ENCODE measurements at places on chromosomes 5 and 9. TPM values are rescaled to one million over a fixed set of nuclear protein-coding genes. Genes with fewer than 3 reads are reported as not detected.

The PCDHAC2 gene
- total RNA-seq, result not detected

DNA sequence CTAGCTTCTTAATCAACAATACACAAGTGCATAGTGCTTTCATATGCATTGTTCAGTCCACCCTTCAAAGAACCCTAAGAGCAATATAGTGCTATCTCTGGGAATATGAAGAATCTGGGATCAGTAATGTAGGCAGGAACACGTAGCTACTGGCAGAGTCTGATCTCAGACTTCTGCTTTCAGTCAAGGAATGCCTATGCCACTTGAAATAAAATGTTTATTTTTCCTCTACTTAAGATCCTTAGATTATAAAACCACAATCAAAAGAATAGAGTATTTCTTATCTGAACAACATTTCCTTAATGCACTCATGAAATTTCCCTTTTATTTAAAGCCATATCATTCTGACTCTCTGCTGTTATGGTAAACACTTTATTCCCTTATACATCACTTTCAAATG is 1407.8 kb upstream of the C9orf72 start:
- no peaks in the 10 kb centered on the region for H3K4me1 ChIP-seq
- no peak for DNase-seq
- H3K36me3 ChIP-seq, result no peaks in the 10 kb centered on the region

DNA sequence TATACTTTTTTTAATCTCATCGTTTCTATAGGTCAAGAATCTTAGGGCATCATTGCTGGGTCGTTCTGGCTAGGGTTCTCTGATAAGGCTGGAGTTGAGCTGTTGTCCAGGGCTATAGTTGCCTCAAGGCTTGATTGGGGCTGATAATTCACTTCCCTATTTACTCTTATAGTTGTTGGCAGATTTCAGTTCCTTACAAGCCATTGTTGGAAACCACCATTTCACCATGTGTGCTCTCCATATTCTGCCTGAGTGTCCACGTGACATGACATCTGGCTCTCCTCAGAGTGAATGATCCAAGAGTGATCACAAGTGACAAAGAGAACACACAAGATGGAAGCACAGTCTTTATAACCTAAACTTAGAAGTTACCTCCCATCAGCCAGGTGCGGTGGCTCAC is 852.2 kb downstream of the EFNA5 start:
- H3K36me3 ChIP-seq, result no peaks in the 10 kb centered on the region
- H3K27me3 ChIP-seq, result no peaks in the 10 kb centered on the region
- H3K4me1 ChIP-seq, result no peaks in the 10 kb centered on the region
- no peak for DNase-seq
- H3K4me3 ChIP-seq, result no peak overlapping the region

DNA sequence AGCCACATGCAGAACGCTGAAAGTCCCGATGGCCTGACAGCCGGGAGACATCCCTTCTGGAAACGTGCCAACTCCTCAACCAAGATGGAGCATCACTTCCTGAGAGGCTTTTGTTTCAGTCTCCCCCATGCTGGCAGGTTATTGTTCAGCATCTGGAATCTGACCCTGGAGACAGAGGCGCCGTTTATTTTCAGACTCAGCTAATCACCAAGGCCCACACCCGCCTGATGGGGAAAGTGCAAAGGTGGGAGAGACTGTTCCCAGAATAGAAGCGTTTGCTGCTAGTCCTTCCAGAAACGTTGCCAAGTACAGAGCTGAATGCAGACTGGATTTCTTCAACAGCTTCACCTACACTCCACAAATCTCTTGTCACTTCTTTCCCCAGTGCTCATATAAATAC is 41.8 kb upstream of the S1PR3 start:
- peaks cover 11% of the 10 kb centered on the region for H3K27me3 ChIP-seq
- H3K27ac ChIP-seq, result no peak overlapping the region
- no peak for DNase-seq

Data from activated CD4-positive, alpha-beta memory T cell treated with anti-CD3 and anti-CD28 coated beads, Interleukin-2, amount 10 ng/mL, durations not matched to agents 7 days and 5 days (primary cell).